Endodermal cell (in vitro differentiated cells): ENCODE measurements at places on chromosomes 2 and 18. TPM values are rescaled to one million over a fixed set of nuclear protein-coding genes. Genes with fewer than 3 reads are reported as not detected.

NETO1 gene
- 6.5 to 12.8 TPM (median 11.2 TPM) in 3 replicates for total RNA-seq

TANC1 gene
- total RNA-seq = 9.5 and 9.7 TPM in 2 replicates

CCDC178 gene
- total RNA-seq = 0.22 and 0.29 TPM in 2 replicates

FAP gene
- total RNA-seq = not detected in 2 replicates

ASB1 gene
- 30.7 to 43.1 TPM (median 39.6 TPM) in 3 replicates for total RNA-seq

GRCh38 chr2:46179037-46179621, 118.1 kb upstream of the EPAS1 start:
- H3K27me3 ChIP-seq = no peaks in the 10 kb centered on the region
- no peak overlapping the region for H3K4me3 ChIP-seq
- no peak overlapping the region for H3K27ac ChIP-seq
- DNase-seq = peak; percentile 60
- H3K4me1 ChIP-seq = no peaks in the 10 kb centered on the region

- no peak overlapping the region for H3K27ac ChIP-seq
- no peak for DNase-seq
- H3K27me3 ChIP-seq = no peaks in the 10 kb centered on the region
- peaks cover 3% of the 10 kb centered on the region for H3K36me3 ChIP-seq
- no peaks in the 10 kb centered on the region for H3K4me1 ChIP-seq
- no peak overlapping the region for H3K4me3 ChIP-seq
Observed at GRCh38 chr2:239953418-239954061, 71.6 kb downstream of the NDUFA10 start.

- H3K27ac ChIP-seq = no peak overlapping the region
- no peak for DNase-seq
- peak overlapping the region; percentile 81 for H3K4me3 ChIP-seq
- H3K36me3 ChIP-seq = peaks cover 25% of the 10 kb centered on the region
Observed at GRCh38 chr2:22691666-22692065, 693.3 kb upstream of the KLHL29 start.

DNA sequence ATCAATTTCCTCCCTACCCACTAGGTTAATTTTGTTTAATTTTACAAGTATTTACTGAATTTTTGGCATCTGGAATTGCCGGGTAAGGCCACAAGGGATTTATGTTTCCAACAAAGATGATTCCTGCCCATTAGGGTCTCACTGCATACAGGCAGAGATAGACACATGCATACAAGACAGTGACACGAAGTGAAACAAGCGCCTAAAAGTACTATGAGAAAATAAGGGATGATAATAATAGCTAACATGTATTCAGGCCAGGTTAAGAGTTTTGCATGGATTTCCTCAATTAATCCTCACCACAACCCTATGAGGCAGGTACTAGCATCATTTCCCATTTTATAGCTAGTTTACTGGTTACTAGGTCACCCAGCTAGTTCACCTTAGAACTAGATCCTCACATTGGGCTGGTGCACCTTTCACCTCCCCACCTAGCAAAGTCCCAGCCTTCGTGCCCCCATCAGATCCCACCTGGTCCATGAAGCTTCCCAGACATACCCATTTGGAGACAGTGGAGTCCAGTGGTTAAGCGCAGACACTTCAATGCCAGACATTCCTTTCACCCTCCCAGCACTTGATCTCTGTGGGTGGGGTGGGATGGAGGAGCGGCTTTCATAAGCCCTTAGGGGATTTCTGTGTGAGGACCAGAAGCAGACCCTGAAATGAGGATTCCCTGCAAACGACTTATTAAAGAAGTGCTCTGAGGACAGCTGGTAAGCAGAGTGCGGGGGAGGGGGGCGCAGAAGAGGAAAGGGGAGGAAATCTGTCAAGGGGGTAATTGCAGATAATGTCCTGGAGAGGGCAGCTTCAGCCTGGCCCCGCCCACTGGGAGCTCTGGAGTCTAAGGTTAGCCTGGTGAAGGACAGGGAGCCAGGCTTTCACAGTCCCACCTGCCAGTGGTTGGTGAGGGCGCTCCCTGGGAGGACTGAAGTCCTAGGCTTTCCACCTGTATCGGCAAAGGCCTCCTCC, 5.8 kb upstream of the DGUOK start:
- peak; percentile 92 for DNase-seq
- H3K36me3 ChIP-seq = no peaks in the 10 kb centered on the region
- no peak overlapping the region for H3K4me3 ChIP-seq
- no peak overlapping the region for H3K27ac ChIP-seq
- H3K4me1 ChIP-seq = no peaks in the 10 kb centered on the region

- H3K27ac ChIP-seq = no peak overlapping the region
- DNase-seq = no peak
- no peaks in the 10 kb centered on the region for H3K27me3 ChIP-seq
- no peaks in the 10 kb centered on the region for H3K36me3 ChIP-seq
Observed at GRCh38 chr2:8710951-8711350, 29.1 kb downstream of the ID2 start.

DNA sequence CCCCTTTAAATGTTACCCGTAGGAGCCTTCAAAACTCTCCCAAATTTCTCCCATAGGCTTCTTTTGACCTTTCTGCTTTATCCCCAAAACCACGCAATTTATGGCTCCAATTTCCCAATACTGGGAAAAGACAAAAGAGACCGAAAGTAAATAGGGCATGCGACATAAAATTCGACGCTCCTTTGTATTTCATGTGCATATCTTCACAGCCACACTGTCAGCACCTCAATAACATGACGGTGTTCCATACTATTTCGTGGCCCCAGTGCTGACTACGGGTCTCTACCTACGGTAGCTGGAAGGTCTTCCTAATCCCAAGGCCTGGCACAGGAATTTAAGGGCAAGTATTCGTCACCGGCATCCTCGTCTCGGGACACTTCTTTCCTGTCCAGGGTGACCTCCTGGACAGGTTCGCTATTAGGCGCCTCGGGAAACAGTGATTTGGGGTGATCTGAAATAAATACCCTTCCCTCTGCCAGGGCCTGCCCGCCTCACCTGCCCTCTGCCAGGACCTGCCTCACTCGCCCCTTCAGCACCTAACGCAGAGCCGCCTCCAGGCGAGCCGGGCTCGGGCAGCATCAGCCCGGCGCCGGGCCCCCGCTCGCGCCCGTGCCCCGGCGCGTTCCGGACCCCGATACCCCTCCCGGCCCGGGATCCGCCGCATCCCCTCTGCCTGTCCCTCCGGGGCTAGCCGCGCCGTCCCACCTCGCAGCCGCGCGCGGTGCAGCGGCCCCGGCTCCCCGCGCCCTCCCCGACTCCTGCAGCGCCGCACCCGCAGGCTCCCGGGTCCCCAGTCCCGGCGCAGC, 680 bp downstream of the DTNB start:
- peaks cover 19% of the 10 kb centered on the region for H3K27me3 ChIP-seq
- peak overlapping the region; percentile 81 for H3K4me3 ChIP-seq
- H3K36me3 ChIP-seq = no peaks in the 10 kb centered on the region
- no peak overlapping the region for H3K27ac ChIP-seq

- H3K27ac ChIP-seq = no peak overlapping the region
- H3K27me3 ChIP-seq = no peaks in the 10 kb centered on the region
- H3K4me3 ChIP-seq = no peak overlapping the region
- no peaks in the 10 kb centered on the region for H3K4me1 ChIP-seq
- DNase-seq = no peak
- H3K36me3 ChIP-seq = peaks cover 26% of the 10 kb centered on the region
Observed at GRCh38 chr2:148992448-148992847, 46.1 kb upstream of the LYPD6B start.

GRCh38 chr2:78870343-78870967, 155.0 kb upstream of the REG3G start:
- no peaks in the 10 kb centered on the region for H3K4me1 ChIP-seq
- H3K4me3 ChIP-seq = no peak overlapping the region
- H3K27ac ChIP-seq = no peak overlapping the region
- DNase-seq = no peak
- H3K27me3 ChIP-seq = no peaks in the 10 kb centered on the region

DNA sequence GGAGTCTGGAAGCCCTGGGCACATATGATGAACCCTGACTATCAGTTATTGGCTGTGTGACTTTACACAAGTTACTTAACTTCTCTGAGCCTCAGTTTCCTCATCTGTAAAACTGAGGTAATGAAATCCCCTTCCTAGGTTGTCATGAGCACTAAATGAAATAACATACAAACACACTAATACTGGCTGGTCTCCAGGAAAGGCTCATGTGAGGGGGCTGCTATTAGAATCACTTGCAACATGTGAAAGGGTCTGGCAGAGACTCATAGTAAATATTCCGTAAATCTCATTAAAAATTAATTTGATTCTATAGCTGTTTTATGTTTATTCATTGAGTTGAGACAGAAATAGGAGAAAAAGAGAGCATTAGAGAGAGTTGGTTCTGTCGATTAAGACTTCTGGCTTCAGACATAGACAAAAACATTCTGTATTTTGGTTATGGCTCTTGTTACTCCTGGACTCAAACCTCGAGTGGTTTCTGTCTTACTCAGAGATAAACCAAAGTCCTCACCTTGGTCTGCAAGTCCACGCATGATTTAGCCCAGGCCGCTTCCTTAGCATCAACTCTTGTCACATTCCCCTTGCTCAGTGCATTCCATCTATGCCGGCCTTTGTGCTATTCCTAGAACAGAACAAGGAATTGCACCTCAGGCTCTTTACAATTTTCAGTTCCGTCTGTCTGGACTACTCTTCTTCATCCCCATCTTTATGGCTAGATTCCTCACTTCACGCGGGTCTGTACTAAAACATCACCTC, 139.1 kb downstream of the NXPH2 start:
- no peaks in the 10 kb centered on the region for H3K27me3 ChIP-seq
- no peaks in the 10 kb centered on the region for H3K4me1 ChIP-seq
- DNase-seq = no peak
- H3K4me3 ChIP-seq = no peak overlapping the region
- H3K36me3 ChIP-seq = no peaks in the 10 kb centered on the region
